Activated CD8-positive, alpha-beta T cell treated with anti-CD3 and anti-CD28 coated beads for 36 hours (primary cell): ENCODE measurements at places on chromosomes 12 and 14. TPM values are rescaled to one million over a fixed set of nuclear protein-coding genes. Genes with fewer than 3 reads are reported as not detected.

Gene CIROP
- total RNA-seq = not detected

Gene NTF3
- not detected for total RNA-seq

DNA sequence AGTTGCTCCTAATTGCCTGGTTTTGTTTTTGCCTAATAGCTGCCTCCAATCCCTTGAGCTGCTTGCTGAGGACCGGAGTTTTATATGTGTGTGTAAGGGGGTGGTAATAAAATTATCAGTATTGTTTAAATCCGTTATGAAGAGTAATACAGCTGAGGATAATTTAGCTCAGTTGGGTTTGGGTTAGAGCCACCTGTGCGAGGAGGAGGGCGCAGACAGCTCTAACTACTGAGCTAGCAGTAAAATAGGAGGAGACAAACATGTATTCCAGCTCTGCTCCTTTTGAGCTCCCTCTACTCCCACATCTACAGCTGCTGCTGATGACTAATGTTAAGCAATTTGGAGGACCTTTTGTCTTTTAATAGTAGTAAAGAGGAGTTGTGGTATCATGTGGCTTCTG is 61.5 kb downstream of the SPATS2 start:
- H3K27ac ChIP-seq = no peak overlapping the region
- peaks cover 5% of the 10 kb centered on the region for H3K36me3 ChIP-seq
- H3K27me3 ChIP-seq = no peaks in the 10 kb centered on the region
- DNase-seq = no peak

Gene CLEC4C
- total RNA-seq = not detected

DNA sequence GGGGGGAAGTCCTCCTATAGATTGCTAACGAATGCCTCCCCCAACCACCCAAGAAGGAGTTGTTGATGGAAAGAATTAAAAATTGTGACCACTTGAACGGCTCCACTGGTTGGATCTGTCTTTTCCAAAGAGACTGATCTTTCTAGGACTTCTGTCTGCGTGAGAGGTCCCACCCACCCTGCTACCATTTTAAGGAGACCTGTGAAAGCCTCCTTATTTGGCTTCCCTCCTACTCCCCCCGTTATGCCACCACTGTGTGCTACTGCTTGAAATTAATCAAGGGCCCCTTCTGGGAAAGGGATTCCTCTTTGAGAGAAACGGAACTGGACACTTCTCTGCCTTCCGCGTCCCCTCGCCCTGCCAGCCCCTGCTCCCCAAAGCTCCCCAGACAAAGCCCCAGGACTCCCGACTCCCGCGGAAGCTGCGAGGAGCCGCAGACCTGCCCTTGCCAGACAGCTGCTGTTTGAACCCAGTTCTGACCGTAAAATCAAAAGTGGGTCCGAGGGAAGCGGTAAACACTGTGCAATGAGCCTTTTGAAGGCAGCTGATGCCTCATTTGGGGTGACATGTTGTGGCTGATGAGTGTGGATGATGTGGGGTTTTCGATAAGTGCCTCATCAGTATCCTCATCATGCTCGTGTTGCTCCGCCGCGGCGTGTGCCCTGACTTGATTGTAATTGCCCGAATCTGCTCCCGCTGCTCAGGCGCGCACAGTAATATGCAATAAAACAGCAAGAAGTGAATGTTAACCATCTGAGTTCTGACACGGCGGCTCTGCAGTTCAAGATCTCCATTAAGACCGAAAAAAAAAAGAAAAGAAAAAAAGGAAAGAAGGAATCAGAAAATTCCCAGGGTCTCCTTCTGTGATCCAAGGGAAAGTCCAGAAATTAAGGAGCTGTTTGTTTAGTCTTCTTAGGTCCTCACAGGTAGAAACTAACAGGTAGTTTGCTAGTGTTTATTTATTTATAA is 48.2 kb downstream of the MBIP start:
- H3K27ac ChIP-seq = no peak overlapping the region
- peak; percentile 42 for DNase-seq
- H3K4me1 ChIP-seq = peaks cover 10% of the 10 kb centered on the region
- no peaks in the 10 kb centered on the region for H3K36me3 ChIP-seq

Gene LRCOL1
- total RNA-seq = not detected

DNA sequence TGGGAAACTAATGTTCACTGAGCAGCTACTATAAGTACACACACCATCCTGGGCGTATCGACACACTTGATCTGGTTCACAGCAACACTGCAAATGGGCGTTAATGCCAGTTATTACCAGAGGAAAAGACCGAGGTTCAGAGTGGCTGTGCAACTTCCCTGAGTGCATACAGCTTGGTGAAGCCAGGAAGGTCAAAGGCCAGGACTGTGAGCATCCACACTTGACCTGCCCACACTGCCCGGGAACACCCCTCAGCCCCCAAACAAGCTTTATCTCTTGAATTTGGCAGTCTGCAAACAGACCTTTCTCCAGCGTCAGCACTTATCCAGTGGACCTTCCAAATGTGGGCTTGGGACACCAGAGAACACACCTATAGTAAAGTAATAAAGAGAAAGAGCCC is 312.6 kb downstream of the BCL11B start:
- no peak overlapping the region for H3K27ac ChIP-seq
- peaks cover 29% of the 10 kb centered on the region for H3K4me1 ChIP-seq
- DNase-seq = no peak
- no peaks in the 10 kb centered on the region for H3K27me3 ChIP-seq
- H3K36me3 ChIP-seq = no peaks in the 10 kb centered on the region

DNA sequence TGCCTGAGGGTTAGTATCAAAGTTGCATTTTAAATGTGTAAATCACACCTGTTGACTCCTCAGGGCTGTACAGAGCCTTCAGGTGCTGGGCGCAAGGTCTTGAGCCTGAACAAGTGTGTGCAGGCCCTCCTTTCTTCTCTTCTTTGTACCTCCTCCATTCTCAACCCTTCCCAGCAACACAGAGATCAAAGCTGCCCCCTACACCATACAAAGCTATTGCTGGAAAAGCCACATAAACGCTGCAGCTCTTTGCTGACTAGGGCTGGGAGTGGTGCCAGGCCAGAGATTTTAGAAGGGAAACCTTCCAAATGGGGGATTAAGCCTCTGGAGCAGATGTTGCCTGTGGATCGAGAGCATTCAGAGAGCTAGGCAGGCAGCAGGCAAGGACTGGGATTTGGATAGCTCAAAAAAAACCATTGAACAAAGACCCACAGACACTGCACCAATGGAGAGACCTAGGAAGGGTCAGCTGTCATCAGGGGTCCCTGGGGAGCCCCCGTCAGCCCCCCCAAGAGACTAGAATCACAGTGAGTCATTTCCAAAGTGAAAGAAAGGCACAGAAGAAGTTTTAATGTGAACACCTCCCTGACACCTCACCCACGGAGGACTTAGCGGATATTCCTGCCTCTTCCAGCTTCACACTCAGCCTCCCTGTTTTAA is 18.2 kb upstream of the SUSD6 start:
- H3K36me3 ChIP-seq = no peaks in the 10 kb centered on the region
- DNase-seq = no peak
- no peak overlapping the region for H3K27ac ChIP-seq
- H3K4me3 ChIP-seq = no peak overlapping the region
- no peaks in the 10 kb centered on the region for H3K4me1 ChIP-seq
- no peaks in the 10 kb centered on the region for H3K27me3 ChIP-seq
